Naive thymus-derived CD4-positive, alpha-beta T cell (primary cell): ENCODE measurements at places on chromosomes 6 and 20. TPM values are rescaled to one million over a fixed set of nuclear protein-coding genes. Genes with fewer than 3 reads are reported as not detected.

DNA sequence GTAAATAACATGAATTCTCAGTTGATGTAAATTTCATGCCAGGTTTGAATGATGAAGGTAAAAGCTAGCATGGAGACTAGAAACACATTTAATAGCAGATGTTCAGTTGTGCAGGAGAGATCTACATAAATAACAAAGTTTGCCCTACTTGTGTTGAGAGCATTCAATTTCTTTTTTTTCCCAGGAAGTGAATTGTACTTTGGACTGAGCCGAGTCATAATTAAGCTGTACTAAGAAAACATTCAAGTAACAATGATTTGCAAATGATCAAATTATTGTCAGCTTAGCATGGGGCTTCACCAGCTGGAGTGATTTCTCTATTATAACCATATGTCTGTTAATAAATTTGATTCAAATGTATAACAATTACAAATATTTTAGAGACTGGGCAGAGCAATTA, 893.5 kb upstream of the MAP3K7 start:
- no peak for DNase-seq

GRCh38 chr6:7545316-7546019, 4.0 kb downstream of the DSP start:
- no peak for DNase-seq

DNA sequence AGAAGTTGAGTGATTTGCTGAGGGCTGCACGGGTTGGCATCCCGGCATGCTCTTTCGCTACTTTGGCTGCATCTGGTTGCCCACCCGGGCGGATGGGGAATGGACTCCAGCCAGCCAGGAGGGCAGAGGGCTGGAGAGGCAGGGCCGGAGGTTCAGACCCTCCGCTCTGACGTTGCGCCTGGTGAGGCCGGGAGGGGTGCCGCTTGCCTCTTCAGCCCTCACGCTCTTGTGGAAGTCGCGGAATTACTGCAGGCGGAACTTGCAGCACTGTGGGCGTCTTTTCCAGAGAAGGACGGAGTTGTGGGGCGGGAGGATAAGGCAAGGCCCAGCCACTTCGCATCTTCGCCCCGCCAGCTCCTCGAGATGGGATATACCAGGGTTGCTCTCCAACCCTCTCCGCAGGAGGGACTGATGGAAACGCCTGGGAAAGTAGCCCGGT, 656 bp downstream of the RTEL1 start:
- DNase-seq, result no peak

Gene RIPOR3
- total RNA-seq, result not detected

GRCh38 chr6:119025793-119026192, 52.7 kb downstream of the FAM184A start:
- no peak for DNase-seq

DNA sequence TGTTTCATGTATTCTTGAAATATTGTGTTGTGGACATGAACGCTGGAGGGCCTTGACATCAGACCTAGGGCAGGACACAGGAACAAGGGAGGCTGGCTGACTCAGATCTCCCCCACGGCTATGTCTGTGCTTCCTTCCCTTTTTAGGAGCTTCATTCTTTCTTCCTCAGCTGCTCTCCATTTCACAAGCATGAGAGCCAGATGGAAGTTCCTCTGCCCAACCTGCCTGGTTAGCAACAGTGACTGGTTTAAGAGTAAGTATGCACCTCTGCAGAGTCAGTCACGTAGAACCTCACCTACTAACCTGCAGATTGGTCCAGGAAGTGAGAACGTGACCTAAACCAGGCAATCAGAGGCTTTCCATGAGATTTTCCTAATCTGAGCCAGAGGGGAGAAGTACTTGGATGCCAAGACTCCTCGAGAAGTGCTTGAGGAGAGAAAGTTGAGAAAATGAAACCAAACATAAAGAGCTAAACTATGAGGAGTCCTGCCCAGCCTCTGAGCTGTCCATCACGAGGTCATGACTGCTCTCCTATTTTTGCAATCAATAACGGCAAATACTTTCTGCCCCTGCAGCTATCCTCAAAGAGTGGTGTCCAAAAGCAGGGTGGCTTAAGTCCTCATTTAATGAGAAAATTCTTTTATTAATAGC, 465.2 kb upstream of the CITED2 start:
- DNase-seq, result no peak

Gene HCK
- 129 TPM for total RNA-seq

GRCh38 chr6:148873154-148873553, 126.3 kb downstream of the UST start:
- no peak for DNase-seq
